Kidney epithelial cell (primary cell): ENCODE measurements at places on chromosomes 3 and 15. TPM values are rescaled to one million over a fixed set of nuclear protein-coding genes. Genes with fewer than 3 reads are reported as not detected.

DNA sequence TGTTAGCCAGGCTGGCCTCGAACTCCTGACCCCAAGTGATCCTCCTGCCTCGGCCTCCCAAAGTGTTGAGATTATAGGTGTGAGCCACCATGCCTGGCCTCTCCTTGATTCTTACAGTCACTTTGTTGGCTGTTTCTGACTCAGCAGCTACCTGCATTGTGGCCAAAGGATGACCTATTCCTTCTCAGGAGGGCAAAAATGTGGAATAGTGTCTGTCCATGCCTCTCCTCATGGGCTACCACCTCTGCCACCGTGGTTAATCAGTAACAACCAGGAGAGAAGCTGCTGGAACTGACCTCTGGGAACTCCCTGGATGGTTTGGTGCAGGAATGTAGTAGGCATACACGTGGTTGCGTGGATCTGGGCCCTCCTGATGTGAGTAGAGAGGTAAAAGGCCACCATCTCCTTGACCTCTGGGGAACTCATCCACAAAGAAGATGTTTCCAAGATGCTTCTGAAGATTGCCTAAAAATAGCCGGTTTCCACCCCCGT, 63.3 kb downstream of the FLNB start:
- DNase-seq = no peak

DNA sequence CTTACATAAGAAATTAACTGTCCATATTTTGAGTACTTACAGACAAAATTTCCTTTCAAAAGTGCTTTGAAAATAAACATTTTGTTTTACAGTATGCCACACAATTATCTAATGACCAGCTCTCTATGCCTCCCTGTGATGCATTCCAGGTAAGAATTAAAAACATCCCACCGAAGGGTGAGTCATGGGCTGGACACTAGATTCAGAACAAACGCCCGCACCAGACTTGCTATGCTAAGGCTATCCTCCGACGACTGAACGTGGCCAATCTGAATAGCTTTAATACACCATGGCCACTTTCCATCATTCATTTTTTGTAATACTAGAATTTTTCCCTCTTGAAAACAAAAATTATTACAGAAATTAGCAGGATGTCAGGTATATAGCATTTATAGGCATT, 139.8 kb upstream of the TNIK start:
- DNase-seq = no peak

DNA sequence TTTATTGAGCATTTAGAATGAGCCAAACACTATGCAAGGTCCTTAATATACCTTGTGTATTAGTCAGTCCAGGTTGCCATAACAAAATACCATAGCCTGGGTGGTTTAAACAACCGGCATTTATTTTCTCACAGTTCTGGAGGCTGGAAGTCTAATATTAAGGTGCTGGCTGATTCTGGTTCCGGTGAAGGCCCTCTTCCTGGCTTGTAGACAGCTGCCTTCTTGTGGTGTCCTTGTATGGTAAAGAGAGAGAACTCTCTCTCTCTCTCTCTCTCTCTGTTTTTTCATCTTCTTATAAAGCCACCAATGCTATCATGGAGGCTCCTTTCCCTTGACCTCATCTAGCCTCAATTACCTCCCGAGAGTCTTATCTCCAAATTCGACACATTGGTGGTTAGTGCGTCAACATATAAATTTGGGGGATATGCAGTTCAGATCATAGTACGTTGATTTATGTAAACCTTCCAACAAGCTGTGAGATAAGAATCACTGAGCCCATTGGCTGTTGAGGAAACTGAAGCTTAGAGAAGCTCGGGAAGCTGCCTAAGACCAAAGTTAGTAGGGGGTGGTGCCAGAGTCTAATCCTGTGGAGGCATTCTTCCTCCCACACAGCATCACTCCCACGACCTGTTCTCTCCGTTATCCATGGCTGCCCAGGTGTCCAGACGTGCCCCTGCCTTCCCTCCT, 298.0 kb upstream of the PROK2 start:
- no peak for DNase-seq

GRCh38 chr3:123951522-123952447, 9.2 kb downstream of the CCDC14 start:
- DNase-seq = no peak

GRCh38 chr3:112137781-112138180, 4.7 kb upstream of the GCSAM start:
- no peak for DNase-seq

DNA sequence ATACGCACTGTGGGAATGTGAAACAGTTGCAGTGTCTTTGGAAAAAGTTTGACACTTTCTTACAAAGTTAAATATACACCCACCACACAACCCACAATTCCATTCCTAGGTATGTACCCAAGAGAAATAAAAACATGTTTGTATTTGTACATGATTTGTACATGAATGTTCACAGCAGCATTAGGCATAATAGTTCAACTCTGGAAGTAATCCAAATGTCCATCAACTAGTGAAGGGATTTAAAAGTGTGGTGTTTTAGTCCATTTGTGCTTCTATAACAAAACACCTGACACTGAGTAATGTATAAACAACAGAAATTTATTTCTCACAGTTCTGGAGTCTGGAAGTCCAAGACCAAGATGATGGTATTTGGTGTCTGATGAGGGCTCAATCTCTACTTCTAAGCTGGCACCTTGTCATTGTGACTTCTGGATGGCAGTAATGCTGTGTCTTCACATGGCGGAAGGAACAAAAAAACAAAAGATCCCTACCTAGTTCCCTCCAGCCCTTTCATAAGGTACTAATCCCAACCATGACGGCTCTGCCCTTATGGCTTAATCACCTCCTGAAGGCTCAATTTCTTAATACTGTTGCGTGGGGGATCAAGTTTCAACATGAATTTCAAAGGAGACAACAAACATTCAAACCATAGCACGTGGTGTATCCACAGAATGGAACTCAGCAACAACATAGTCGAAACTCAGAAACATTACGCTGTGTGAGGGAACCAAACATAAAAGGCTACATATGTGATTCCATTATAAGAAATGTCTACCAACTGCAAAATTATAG, 120.5 kb downstream of the AQP9 start:
- no peak for DNase-seq

DNA sequence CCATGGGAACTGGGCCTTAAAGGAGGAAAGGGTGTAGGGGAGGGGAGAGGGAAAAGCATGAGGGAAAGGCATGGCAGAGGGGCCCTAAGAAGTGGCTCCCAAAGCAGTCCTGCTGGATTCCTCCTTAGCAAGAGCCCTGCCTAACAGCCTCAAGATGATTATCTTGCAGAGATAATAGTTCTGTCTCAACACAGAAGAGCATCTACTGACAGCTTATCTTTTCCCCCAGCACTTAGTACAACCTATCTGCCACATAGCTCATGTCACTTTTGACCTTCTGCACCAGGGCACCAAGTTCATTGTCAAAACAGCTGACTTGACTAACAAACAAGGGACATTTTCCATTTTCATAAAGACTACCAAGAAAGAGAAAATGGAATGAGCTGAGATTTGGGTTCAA, 86.3 kb downstream of the ANP32A start:
- no peak for DNase-seq

DNA sequence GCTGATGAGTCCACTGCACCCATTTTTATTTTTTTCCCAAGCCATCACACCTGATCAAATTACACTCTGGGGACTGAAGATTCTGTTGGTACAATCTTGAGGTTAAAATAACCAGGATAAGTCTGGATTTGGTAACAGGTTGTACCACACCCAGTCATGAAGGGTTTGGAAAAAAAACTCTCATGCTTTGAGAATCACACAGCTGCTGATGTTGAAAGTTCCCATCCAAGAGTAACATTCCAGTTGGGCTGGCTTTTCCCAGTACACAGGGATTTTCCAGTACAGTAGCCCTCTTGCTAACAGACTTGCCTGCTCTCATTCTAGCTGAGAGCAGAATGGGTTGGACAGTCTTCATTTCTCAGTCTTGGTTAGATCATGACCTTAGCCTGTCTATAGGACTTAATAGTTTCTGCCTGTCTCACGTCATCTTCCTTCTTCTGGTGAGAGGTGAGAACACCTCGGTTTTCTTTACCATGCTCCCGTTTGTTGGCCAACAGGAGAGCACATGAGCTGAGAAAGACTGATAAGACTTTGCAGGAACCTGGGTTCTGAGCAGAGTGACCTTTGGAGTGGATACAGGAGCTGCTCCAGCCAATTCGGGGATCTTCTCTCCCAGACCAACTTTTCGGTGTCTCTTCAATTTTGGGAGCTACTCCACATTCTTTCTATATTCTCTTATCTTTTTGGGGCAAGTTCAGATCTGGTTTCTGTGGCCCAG, 300.1 kb upstream of the LYSMD4 start:
- no peak for DNase-seq

GRCh38 chr3:23885210-23885609, 31.6 kb downstream of the NKIRAS1 start:
- no peak for DNase-seq

DNA sequence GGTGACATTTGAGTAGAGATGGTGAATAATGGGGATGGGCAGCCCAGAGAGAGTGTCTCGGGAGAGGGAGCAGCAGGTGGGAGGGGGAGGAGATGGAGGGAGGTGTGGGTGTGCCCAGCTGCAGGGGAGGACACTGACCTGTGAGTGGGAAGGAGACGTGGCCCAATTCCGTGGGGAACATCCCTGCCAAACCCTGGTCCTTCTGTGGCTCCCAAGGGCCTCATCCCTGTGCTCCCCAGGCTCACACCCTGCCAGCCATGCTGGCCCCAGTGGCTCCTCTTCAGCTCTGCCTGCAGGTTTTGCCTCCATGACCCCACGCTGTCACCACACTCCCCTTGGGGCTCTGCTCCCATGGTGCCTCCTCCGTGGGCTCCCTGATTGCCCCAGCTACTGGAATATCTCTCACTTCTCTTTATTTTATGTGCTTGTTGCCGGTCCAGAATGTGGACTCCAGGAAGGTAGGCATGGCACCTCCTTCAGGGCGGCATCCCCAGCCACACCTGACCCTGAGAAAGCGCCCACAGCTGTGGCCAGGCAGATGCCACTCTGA, 7.0 kb downstream of the CFAP100 start:
- no peak for DNase-seq

DNA sequence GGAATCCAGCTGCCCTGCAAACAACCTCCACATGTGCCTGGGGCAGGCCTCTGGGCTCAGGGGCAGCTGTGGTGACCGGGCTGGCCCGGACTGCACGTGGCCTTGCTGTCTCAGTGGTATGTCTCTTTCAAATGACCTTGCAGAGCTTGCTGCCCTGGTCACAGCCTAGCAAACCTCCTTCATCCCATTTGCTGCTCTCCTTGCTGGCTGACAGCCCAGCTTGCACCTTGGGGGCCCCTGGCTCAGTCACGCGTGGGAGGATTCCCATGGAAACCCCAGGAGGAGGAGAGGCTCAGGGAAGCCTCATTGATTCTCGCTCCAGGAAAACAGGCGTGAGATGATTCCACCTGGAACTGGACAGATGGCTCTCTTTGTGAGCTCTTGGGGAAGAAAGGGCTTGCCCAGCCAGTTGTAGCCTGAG, 5.6 kb downstream of the SPSB4 start:
- DNase-seq = no peak

GRCh38 chr3:190265796-190266195, 56.5 kb downstream of the CLDN1 start:
- DNase-seq = peak; percentile 89

DNA sequence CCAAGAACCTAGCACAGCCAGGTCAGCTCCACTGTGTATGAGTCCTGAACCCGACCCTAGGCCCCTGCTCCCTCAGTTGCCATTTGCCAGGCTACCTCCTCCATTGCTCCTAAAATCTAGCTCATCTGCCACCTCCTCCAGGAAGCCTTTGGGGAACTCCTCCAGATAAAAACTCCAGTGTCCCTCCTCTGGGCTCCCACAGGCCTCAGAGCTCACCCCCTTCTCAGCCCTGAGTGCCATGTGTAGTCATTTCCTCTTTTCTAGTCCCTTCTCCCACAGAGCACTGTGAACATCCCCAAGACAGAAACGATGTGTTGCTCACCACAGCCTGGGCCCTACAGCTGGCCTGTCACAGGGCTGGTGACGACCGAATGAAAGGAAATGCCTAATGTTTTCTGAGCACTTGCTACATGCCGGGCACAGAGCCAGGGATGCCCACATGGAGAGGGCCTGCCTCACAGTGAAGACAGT, 61.0 kb downstream of the IQSEC1 start:
- DNase-seq = no peak

GRCh38 chr3:64133987-64134386, 91.3 kb downstream of the PRICKLE2 start:
- DNase-seq = no peak

DNA sequence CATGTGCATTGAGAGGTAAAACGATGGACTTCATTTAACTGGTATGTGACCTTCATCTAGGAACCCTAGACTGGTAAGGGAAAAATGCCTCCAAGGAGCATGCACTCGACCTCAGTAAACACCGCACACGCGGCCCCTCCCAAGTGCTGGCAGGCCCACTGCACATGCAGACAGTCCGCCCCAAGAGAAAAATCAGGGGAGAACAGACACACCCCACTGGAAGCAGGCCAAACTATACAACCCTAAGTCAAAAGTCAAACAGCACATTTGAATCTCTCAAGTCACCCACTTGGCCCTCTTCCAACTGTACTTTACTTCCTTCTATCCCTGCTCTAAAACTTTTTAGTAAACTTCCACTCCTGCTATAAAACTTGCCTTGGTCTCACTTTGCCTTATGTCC, 250.1 kb upstream of the HES1 start:
- DNase-seq = no peak

GRCh38 chr3:160402221-160403027, 3.0 kb downstream of the SMC4 start:
- DNase-seq = no peak

GRCh38 chr3:134486577-134487041, 752 bp downstream of the CEP63 start:
- DNase-seq = no peak

DNA sequence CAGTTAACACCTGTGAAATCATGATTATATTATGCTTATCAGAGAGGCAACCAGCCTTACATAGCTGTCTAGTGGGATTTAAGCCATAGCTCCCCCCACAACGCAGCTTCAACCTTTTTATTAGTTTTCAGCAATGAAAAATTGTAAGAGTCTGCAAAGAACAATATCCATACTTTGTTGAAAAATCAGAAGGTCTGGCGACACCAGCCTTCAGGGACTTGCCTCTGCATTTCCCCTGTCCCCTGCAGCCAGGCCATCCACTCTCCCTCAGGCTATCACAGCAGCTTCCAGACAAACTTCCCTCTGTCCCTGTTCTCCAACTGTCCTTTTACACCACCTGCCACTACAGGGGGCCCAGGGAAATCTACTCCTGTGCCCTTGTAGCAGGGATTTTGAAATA, 59.9 kb downstream of the SSUH2 start:
- no peak for DNase-seq

- DNase-seq = peak; percentile 73
Observed at GRCh38 chr15:90211440-90212143, 10.5 kb downstream of the SEMA4B start.

DNA sequence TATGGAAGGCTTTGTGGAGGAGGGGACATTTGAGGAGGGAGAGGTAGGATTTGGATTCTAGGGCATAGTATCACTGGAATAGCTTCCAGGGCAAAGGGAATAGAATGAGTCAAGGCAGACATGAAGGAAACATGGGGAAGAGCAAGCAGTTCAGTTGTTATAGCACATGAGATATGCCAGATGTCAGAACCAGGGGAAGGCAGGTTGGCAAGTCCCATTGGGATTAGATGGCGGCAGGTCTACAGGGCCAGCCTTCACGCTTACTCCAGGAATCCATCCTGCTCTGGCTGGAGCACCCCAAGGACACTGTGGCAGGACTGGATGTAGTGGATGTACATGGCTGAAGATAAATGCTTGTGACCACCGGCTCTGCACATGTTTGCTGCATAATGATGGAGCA, 120.4 kb upstream of the ST8SIA2 start:
- no peak for DNase-seq

DNAH12 gene
- 0.41 TPM in 1 of 2 replicates, not detected in the other for total RNA-seq

CLDN11 gene
- total RNA-seq = 2.5 and 2.7 TPM in 2 replicates

NEK4 gene
- 18.5 and 24.2 TPM in 2 replicates for total RNA-seq

LTK gene
- total RNA-seq = 7.9 and 11.5 TPM in 2 replicates

SLC22A14 gene
- total RNA-seq = 0.58 TPM in 1 of 2 replicates, not detected in the other

NRROS gene
- 1.8 and 2.5 TPM in 2 replicates for total RNA-seq

CCR9 gene
- total RNA-seq = not detected in 2 replicates

CLEC3B gene
- not detected in 2 replicates for total RNA-seq
